ENCODE measurements at places on chromosomes 7 and 10.
A peak's percentile ranks its signal among the peaks of the same experiment; 100 is the strongest.

DNA sequence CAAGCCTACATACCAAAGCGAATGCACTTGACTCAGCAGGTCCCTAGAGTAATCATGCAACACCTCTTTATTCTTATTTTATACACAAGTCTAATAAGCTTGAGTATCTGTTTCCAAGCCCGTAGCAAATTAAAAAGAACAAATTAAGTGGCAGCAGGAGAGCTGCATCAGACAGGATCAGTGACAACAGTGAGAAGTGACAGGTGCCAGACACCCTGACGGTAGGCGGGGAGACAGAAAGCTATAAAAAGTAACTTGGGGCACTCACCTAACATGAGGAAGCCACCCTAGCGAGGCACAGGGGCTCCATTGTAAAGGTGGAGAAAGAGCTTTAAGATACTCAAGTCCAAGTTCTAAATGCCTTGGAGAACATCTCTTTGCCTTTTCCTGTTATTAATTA is 174.2 kb downstream of the PLXNA4 start:
- DNase-seq, result no peak

GRCh38 chr10:104393387-104393786 is 39.8 kb downstream of the CFAP58 start:
- DNase-seq, result no peak

GRCh38 chr10:132942101-132943057 is at the start of gene CFAP46:
TSS of gene CFAP46 (minus strand) at chr10:132942570. CDS start at chr10:132942484, 86 bp downstream.
- no peak for DNase-seq

GRCh38 chr7:25792586-25792985 is 359.4 kb upstream of the NFE2L3 start:
- no peak for DNase-seq

DNA sequence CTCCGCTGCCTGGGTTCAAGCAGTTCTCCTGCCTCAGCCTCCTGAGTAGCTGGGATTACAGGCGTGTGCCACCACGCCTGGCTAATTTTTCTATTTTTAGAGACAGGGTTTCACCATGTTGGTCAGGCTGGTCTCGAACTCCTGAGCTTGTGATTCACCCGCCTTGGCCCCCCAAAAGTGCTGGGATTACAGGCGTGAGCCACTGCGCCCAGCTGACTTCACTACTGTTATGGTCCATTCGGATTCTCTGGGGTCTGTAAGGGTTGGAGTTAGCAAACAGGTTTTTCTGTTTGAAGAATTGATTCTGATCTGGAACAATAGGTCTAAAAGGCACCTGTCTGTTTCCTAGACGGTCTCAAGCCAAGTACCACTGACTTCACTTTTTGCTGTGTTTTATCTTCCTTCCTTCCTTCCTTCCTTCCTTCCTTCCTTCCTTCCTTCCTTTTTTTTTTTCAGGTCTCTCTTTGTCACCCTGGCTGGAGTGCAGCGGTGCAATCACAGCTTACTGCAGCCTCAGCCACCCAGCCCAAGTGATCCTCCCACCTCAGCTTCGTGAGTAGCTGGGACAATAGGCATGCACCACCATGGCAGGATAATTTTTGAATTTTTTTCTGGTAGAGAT is 192.2 kb downstream of the CAMK1D start:
- DNase-seq, result no peak

DNA sequence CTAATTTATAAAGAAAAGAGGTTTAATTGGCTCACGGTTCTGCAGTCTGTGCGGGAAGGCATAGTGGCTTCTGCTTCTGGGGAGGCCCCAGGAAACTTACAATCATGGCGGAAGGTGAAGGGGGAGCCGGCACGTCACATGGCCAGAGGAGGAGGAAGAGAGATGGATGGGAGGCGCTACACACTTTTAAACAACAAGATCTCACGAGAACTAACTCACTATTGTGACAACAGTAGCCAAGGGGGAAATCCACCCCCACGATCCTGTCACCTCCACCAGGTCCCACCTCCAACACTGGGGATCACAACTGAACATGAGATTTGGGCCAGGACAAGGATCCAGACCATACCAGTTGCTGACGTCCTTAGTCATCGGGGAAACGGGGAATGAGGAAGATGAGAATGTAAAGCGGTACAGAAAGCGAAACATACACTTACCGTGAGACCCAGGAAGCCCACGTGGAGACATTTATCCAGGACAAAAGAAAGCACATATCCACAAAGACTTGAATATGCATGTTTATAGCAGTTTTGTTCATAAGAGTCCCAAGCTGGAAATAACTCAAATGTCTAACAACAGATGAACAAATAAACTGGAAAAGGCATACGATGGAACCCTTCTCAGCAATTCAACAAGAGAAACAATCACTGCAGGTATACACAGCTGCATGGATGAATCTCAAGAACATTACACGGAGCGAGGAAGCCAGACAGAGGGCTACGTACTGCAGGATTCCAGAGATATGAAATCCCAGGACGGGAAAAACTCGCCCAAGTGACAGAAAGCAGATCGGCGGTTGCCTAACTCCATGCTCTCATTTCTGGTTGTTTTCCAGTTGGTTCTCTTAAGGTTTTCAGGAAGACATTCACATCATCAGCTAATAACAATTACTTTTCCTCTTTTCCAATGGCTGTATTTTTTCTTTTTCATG is 26.2 kb upstream of the INPP5A start:
- no peak for DNase-seq

- DNase-seq, result no peak
These were observed 993.4 kb downstream of the TYW1 start for GRCh38 chr7:67990003-67990402.

DNA sequence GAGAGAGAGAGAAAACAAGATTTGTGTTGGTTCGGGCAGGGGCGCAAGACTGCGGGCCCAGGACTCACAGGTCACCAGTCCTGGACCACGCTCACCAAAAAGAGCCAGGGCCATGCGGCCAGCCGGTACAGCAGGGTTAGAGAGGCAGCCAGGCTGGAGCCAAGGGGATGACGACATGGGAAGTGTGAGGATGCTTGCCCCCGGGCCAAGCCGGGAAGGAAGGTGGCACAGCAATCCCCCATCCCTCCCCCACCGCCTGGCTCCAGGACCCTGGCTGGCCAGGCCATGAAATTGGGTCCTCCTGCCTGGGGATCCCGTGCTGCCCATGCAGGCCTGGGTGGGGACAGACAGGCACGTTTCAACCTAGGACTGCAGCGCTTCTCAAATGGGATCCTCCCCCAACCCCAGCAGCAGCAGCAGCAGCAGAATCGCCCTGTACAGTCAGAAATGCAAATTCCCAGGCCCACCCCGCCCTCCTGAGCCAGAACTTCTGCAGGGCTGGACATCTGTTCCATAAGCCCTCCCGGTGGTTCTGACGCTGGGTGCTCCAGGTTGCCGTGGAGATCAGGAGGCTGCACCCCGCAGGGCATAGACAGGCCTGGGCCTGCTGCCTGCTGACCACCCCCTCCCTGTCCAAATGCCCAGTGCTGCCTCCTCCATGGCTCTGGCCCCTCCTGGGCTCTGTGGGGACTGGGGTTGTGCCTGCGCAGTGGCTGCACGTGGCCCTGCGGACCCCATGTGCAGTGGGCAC is 35.0 kb downstream of the YKT6 start:
- no peak for DNase-seq

- DNase-seq, result no peak
These were observed 24.2 kb downstream of the MGMT start for GRCh38 chr10:129491123-129491734.

DNA sequence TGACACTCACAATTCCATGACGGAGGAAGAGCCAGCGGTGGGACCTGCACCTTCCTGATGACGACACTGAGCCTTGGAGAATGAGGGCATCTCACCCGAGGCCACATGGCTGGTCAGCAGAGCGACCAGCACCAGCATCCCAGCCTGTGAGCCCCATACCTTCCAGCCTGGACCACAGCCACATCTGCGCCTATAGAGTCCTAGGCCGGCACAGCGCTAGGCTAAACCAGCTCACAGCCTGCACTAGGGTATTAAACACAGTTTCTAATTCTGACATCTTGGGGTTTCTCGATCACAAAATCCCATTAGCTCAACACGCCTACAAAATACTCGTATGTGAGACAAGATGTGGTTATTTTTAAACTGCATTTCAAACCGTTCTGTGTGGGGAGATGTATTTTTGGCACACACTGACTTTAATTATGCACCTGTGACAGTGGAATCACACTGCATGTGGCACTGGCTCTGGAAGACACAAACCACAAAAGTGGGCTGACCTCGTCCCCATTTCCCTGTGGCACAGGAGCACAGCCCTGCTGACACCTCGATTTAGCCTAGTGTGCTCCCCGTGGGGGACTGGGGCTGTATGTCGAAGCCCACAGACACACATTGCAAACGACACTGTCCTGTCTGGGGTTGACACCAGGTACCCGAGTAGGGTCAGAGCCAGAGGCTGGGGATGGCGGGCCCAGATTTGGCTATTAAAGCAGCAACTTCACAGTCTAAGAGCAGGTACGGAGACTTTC is 32.5 kb downstream of the CPXM2 start:
- no peak for DNase-seq

- DNase-seq, result peak; percentile 76
These were observed 7.6 kb downstream of the ARHGAP12 start for GRCh38 chr10:31921031-31921430.

DNA sequence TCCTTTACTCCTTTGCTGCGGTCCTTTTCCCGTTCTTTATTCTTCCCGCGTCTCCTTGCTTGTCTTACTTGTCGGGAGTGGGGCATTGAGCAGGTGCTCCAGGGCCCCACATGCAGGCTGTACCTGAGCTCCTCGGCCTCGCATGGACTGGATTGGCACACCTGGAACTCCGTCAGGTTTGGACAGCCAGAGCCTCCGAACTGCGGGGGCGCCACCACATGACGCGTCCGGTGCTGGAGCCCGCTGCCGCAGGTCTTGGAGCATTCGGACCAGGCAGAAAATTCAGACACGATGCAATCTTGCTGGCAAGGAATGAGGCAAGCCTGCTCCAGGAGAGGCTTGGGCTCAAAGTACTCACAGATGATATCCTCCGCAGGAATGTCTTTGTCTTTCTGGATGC is 195.7 kb downstream of the THSD7A start:
- DNase-seq, result no peak

DNA sequence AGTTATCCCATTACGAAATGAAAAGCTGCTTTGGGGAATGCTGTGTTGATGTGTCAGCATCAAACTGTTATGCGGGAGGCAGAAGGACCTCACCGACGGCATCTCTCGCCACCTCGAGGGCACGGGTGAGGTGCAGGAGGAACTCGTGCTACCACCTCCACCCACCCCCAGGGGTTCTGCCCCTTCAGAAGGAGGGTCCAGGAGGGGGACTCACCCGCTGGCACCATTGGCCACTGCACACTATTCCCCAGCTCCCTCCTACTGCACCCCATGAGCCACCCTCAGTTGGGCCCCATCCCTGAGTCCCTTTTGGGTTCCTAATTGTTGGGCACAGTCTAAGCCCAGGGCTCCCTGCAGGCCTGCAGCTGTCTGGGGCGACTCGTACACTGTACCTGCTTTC is 236.6 kb downstream of the PTPRN2 start:
- DNase-seq, result no peak

DNA sequence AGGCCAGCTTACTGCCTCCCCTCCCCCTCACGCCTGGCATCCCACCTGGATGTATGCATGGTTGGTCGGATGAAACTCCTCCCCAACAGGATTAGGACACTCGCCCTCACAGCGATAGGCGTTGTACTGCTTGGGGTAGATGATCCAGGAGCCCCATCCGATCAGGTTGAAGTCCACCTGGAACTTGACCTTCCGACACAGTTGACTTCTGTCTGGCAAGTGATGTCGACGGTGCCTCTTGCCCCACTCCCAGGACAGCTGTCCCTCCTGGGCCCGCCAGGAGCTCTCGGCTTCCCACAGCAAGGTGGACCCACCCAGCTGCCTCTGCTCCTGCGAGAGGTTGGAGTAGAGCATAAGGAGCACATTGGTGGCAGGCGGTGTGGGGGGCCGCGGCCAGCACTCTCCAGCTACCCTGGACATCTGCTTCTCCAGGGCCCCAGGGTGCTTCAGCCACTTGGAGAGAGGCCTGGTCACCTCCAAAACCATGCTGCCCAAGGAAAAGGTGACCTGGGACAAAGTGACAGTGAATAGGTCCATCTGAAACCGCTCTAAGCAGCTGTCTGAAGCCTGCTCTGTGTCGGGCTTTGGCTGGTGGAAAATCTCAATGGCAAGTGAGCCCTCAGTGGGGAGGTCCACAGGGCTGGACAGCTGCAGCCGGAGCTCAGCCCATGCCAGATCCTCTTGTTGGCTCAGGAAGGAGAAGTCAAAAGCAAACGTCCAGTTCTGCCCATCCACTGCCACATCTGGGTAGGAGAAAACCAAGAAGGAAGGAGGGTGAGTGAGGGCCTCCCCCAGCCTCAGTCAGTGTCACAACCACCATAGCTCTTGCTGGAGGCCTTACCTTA is 6.0 kb downstream of the NODAL start:
- DNase-seq, result no peak

- DNase-seq, result peak; percentile 50
These were observed 89.4 kb downstream of the LRRTM3 start for GRCh38 chr10:67015225-67015624.

- no peak for DNase-seq
These were observed 53.6 kb upstream of the DYNC1I1 start for GRCh38 chr7:95718577-95719410.

- no peak for DNase-seq
These were observed 1015.6 kb downstream of the KCNMA1 start for GRCh38 chr10:76621886-76622620.

DNA sequence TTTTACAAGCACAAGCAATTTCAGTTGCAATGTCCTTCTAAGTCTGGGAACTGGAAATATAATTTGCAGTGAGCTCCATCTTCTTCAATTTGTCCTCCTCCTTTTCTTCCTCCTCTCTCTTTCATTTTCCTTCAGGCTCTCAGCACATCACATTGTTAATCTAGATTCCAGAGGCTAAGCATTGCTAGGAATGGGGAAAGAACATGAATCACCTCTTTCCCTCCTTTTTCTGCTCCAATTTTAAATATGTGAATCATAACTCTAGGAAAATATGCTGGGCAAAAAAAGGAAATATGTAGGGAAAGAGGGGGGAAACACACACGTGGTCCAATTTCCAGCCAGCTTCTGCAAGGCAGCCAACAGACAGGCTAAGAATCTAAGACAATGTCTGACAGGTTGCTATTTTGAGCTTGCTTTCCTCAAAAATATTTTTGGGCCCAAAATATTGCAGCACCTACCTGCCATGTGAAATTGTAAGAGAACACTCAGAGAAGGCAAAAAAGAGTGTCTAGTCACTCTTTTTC is 72.7 kb upstream of the NUPR2 start:
- no peak for DNase-seq

- no peak for DNase-seq
These were observed 55.2 kb downstream of the JAKMIP3 start for GRCh38 chr10:132120734-132121510.

DNA sequence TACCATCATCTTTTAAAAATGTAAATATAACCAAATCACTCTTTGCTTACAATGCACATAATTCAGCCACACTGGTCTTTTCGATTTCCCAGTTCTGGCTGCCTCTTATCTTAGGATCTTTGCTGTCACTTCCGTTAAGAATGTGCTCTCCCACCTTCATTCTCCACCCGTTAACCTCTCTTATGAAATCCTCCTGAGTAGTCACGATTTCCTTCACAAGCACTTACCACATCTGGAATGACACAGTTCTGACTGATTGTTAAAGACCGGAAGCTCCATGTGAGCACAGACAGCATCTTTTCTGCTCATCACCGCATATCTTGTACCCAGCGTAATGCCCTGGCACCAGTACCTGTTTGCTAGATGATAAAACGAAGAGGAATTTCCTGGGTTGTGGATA is 84.3 kb downstream of the CUL2 start:
- DNase-seq, result no peak

- DNase-seq, result peak; percentile 79
These were observed 8.0 kb downstream of the KLF6 start for GRCh38 chr10:3776796-3777571.

Data from activated CD4-positive, alpha-beta T cell treated with anti-CD3 and anti-CD28 coated beads, Interleukin-2, amount 50 U/mL, for 16 hours (primary cell).